T-helper 17 cell (primary cell): ENCODE measurements at places on chromosomes 3 and 15.

DNA sequence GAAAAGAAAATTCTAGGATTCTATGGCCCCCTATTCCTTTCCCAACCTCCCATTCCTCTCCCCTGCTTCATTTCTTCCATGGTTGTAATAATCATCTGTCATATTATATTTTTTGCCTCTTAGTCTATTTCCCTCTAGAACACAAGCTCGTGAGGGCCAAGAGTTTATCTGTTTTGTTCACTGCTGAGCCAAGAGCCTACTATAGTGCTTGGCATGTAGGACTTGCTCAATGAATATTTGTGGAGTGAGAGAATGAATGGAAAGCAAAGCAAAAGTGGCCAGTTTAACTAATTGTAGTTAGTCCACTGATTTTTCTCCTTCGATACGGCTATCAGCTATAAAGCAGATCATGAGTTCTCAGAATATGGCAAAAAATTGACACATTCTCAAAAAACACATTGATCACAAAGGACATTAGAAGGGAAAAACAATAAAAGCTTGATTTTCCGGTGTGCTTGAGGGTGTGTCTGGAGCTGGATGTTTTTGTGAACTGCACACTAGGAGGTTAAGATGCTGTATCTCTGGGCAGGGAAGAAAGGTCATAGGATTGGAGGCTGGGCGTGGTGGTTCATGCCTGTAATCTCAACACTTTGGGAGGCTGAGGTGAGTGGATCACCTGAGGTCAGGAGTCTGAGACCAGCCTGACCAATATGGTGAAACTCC lies 25.0 kb upstream of the CTSH start:
- no peak for DNase-seq

- no peak for DNase-seq
Measured at GRCh38 chr3:135154186-135154585, 359.1 kb downstream of the EPHB1 start.

DNA sequence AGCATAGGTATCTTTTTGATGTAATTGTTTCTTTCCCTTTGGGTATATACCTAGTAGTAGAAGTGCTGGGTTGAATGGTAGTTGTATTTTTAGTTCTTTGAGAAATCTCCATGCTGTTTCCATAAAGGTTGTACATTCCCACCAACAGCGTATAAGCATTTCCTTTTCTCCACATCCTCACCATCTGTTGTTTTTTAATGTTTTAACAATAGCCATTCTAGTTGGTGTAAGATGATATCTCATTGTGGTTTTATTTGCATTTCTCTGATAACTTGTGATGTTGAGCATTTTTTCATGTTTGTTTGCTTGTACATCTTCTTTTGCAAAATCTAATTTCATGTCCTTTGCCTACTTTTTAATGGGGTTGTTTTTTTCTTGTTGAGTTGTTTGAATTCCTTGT lies 80.0 kb upstream of the TMC3 start:
- no peak for DNase-seq

GRCh38 chr3:27454461-27454860 lies 29.7 kb downstream of the SLC4A7 start:
- no peak for DNase-seq

- no peak for DNase-seq
Measured at GRCh38 chr3:118968640-118969039, 66.0 kb downstream of the IGSF11 start.

DNA sequence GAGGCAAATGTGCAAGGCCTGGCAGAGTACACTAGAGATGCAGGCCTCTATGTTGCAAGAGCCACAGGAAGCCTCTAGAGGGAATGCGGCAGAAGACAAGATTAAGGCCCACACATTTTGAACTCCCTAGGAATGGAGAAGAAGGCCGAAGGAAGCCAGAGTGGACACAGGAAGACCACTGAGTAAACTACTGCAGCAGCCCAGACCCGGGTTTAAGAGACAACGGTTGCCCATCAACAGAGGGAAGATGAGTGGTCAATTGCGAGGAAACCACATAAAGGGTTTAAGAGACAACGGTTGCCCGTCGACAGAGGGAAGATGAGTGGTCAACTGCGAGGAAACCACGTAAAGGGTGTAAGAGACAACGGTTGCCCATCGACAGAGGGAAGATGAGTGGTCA lies 14.6 kb downstream of the CHSY1 start:
- no peak for DNase-seq

DNA sequence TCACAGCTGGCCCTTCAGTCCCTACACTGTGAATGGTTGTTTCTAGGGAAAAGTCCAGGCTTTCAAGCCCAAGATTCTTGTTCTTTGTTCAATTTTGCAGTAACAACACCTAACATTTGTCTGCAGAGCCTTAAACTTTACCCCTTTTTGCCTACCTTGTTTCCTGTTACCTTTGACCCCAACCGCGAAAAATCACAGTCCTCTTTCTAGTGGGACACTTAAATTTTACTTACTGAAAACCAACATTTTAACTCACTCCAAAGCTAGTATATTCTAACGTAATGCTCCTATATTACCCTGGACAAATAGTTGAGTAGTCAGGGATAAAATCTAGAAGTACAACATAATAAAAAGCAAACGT lies 649 bp upstream of the PIK3CB start:
- DNase-seq, result no peak
